ENCODE measurements at places on chromosomes 3 and 15. TPM values are rescaled to one million over a fixed set of nuclear protein-coding genes. Genes with fewer than 3 reads are reported as not detected.

The SENP2 gene
- 30.6 TPM for total RNA-seq

The EFCC1 gene
- 1.5 TPM for total RNA-seq

The SLTM gene
- total RNA-seq = 47.8 TPM

The IL5RA gene
- total RNA-seq = not detected

The GPR87 gene
- not detected for total RNA-seq

The AGBL1 gene
- not detected for total RNA-seq

The EAF2 gene
- total RNA-seq = 4.1 TPM

The CCNB2 gene
- 0.55 TPM for total RNA-seq

The MAGI1 gene
- 36.6 TPM for total RNA-seq

The STRIT1 gene
- total RNA-seq = 11.7 TPM

The ECT2 gene
- total RNA-seq = 4.8 TPM

The PODXL2 gene
- 1.7 TPM for total RNA-seq

DNA sequence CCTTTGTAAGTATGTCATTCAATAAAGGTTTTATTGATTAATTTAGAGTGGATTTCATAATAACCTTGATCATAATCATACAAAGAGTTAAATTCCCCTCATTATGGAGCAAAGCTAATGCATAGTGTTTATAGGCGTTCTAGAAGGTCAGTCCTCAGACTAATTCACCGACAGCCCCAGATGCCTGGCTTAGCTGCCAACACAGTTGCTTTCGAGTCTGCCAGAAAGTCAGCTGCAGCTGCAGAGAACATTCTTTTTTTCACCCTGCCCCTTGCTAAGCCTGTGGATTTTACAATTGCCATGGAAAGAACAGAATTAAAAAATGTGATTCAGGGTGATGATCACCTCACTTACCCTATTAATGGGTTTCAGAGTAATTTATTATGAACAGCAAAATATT lies 21.2 kb downstream of the CADM2 start:
- no peak overlapping the region for H3K4me3 ChIP-seq
- no peaks in the 10 kb centered on the region for H3K36me3 ChIP-seq
- H3K4me1 ChIP-seq = no peaks in the 10 kb centered on the region
- no peak for DNase-seq
- no peaks in the 10 kb centered on the region for H3K27me3 ChIP-seq

DNA sequence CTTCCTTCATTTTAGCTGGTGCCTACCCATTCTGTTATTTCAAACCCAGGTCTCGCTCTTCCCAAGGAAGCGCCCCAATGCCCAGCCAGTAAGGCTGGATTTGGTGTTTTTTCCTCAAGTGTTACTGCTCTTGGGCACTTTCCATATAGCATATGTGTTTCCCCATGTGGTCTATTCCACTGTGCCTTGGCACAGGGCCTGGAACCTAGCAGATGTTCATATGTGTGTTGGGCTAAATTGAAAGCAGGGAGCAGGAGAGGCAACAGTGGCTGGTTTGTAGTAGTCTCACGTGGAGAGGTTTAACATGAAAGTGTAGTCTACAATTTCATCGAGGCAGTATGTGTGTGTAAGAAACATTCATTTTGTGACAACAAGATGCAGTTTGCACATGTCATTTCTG lies 48.2 kb upstream of the TEX264 start:
- peaks cover 34% of the 10 kb centered on the region for H3K4me1 ChIP-seq
- peak overlapping the region; percentile 50 for H3K27ac ChIP-seq
- no peak overlapping the region for H3K4me3 ChIP-seq
- peak; percentile 23 for DNase-seq
- H3K36me3 ChIP-seq = peaks cover 6% of the 10 kb centered on the region
- H3K27me3 ChIP-seq = no peaks in the 10 kb centered on the region

- no peak overlapping the region for H3K27ac ChIP-seq
- no peaks in the 10 kb centered on the region for H3K4me1 ChIP-seq
- no peaks in the 10 kb centered on the region for H3K36me3 ChIP-seq
- DNase-seq = no peak
- no peaks in the 10 kb centered on the region for H3K27me3 ChIP-seq
- H3K4me3 ChIP-seq = no peak overlapping the region
Observed at GRCh38 chr3:114272271-114272670, 21.6 kb upstream of the TIGIT start.

DNA sequence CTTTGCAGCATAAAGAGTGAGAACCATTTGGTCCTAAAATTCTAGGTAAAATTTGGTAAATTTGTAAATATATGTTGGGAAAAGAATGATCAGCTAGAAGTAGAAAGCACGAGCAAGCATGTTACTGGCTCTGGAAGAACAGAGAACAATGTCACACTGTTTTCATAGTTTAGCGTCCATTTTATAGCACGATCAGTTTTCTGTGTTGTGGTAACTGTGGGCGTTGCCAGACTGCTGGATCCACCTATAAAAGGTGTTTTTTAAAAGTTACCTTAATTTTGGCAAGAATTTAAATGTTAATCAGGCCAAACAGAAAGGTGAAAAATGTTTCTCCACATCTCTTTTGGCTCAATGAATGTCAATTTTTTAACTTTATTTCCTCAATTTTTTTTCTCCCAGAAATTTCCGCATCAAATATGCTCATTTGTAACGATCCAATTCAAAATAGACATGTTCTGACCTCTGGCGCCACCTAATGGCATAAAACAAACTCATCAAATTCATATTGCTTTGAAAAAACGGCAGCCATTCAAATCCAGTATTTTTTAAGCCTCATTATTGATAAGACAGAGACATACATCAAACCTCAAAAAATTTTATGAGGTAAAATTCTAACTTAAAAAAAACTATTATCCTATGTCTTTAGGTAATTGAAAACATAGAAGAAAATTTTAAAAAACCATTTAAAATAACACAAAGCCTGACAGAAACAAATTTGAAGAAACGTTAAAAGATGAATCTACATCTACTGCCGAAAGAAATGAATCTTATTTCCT lies 5.5 kb upstream of the GP5 start:
- H3K4me3 ChIP-seq = no peak overlapping the region
- no peak overlapping the region for H3K27ac ChIP-seq
- peaks cover 27% of the 10 kb centered on the region for H3K36me3 ChIP-seq
- H3K27me3 ChIP-seq = peaks cover 8% of the 10 kb centered on the region

- no peak for DNase-seq
- no peaks in the 10 kb centered on the region for H3K4me1 ChIP-seq
- no peak overlapping the region for H3K4me3 ChIP-seq
- peaks cover 30% of the 10 kb centered on the region for H3K27me3 ChIP-seq
- H3K27ac ChIP-seq = no peak overlapping the region
- no peaks in the 10 kb centered on the region for H3K36me3 ChIP-seq
Observed at GRCh38 chr15:72387741-72388140, 10.4 kb upstream of the TMEM202 start.

DNA sequence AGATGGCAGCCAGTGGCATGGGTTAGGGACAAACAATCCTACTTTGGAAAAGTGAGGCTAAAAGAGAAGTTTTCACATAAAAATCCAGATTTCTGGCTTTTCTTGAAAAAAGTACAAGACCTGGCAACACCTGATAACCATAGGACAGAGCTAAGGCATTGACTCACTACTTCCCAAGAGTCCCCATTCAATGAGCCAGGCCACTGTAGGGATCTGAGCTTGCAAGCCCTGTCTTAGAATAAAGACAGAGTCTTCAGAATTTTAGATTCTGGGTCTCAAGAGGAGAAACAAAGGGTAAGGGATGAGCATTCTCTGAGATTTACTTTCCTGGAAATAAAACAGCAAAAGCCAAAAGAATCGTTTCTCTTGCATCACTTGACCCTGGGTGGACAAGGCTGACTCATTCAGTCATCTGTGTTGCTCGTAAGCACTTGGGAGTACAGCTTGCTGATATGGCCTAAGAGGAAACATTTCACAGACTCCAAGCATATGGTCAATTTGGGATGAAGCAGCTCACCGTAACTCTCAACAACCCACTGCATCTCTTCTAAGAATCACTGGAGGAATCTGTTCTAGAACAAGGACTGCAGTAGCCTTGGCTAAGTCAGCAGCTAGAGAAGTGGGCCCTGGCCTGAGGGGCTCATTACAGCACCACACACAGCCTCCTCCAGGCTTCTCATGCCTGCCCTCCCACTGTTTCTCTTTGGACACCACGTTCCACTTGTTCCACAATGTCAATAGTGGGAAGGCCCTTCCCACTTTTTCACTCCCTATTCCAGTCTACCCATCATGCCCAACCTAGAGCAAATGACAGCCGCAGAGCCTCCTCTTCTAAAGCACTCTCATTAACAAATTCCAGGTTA lies 86.2 kb downstream of the RFTN1 start:
- H3K27ac ChIP-seq = peak overlapping the region; percentile 78
- H3K27me3 ChIP-seq = no peaks in the 10 kb centered on the region
- no peak overlapping the region for H3K4me3 ChIP-seq
- H3K4me1 ChIP-seq = peaks cover 51% of the 10 kb centered on the region

DNA sequence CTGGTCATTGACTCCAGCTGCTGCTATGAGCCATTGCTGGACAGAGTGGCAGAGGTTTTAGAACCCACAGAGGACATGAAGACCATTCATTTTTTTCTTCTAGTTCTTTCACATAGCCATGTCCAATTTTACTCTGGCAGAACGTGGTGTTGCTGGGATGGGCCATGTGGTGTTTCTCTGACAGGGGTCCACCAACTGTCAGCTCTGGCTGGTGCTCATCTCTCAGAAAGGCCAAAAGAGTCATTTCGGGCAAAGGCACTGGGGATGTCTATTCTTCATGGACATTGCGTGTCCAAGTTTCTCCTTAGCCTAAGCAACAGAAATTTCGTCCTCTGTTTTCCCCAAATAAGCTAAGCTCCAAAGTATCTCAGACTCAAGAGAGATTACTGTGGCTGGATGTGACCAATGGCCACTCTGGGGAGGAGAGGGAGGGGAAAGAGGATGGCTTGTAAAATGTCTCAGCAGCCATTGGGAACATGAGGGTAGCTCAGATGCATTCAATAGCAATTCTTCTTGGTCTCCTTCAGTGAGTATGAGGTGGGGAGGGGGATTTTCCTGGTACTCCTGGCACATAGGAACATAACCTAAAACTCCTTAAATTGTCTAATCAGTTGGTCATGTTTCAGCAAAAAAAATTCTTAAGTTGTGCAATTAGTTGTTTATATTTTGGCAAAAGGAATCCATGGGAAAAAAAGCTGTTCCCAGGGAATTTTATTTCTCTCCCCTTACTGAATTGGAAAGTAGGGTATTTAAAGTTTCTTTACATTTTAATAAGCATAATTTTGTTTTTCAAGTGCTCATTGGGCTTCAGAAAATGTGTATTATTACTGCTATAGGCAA lies 131.6 kb upstream of the MITF start:
- H3K4me3 ChIP-seq = no peak overlapping the region
- no peaks in the 10 kb centered on the region for H3K36me3 ChIP-seq
- H3K27ac ChIP-seq = no peak overlapping the region
- H3K4me1 ChIP-seq = no peaks in the 10 kb centered on the region
- DNase-seq = no peak
- H3K27me3 ChIP-seq = no peaks in the 10 kb centered on the region

- H3K4me1 ChIP-seq = peaks cover 24% of the 10 kb centered on the region
- H3K27ac ChIP-seq = peak overlapping the region; percentile 77
- no peak for DNase-seq
- H3K27me3 ChIP-seq = no peaks in the 10 kb centered on the region
Observed at GRCh38 chr3:178170698-178171535, 365.3 kb upstream of the KCNMB2 start.

DNA sequence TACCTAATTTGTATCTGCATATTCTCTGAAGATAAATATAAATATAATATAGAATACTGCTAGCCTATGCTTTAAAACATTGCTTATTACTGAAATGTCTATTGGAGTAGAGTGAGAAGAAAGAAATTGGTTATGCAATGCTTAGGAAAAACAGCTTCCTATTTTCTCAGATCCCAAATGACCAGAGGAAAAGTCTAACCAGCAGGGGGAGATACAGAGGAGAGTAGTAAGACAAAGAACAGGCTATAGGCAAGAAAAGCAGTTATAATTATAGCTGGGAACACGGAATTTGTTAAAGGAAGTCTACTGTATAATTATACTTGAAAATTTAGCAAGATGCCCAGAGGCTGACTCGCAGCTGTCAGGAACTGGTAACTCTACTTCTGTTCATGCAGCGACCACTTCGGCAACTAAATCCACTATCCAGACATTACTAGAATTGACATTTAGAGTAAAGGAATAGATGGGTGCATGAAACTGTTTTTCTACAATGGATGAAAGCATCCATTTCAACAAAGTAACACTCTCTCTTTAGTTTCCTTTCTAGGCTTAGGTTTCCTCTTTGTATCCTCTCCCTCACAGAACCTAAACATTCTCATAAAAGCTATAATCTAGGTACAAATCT lies 97.2 kb downstream of the TBC1D5 start:
- H3K36me3 ChIP-seq = no peaks in the 10 kb centered on the region
- no peak for DNase-seq
- no peak overlapping the region for H3K27ac ChIP-seq

GRCh38 chr3:60746043-60746638 lies 505.1 kb downstream of the FHIT start:
- H3K27me3 ChIP-seq = no peaks in the 10 kb centered on the region
- no peak for DNase-seq
- H3K36me3 ChIP-seq = no peaks in the 10 kb centered on the region
- no peak overlapping the region for H3K27ac ChIP-seq
- H3K4me1 ChIP-seq = peaks cover 15% of the 10 kb centered on the region
- H3K4me3 ChIP-seq = no peak overlapping the region

GRCh38 chr3:71372241-71372768 lies 211.2 kb downstream of the FOXP1 start:
- no peaks in the 10 kb centered on the region for H3K36me3 ChIP-seq
- peaks cover 24% of the 10 kb centered on the region for H3K4me1 ChIP-seq
- no peak overlapping the region for H3K27ac ChIP-seq
- no peak for DNase-seq
- no peaks in the 10 kb centered on the region for H3K27me3 ChIP-seq

DNA sequence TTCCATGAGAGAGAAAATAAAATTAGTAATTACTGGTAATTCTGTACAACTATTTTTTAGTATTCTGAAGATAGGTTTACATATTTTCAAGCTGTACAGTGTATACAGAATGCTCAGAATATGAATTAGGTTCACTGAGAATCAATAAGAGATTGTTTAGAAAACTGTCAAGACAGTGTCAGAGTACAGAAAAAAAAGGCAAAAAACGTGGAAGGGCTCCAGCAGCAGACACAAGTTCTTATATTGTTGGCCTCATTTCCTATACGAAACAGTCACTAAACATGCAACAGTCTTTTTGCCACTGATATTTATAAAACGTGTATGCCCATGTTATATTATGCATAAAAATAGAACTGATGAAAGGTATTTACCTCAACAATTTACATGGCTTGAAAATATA lies 103.9 kb downstream of the ISL2 start:
- H3K4me3 ChIP-seq = no peak overlapping the region
- no peaks in the 10 kb centered on the region for H3K4me1 ChIP-seq
- no peaks in the 10 kb centered on the region for H3K27me3 ChIP-seq
- no peak overlapping the region for H3K27ac ChIP-seq
- H3K36me3 ChIP-seq = no peaks in the 10 kb centered on the region

- H3K36me3 ChIP-seq = no peaks in the 10 kb centered on the region
- no peak for DNase-seq
- H3K27me3 ChIP-seq = no peaks in the 10 kb centered on the region
- H3K4me3 ChIP-seq = peak overlapping the region; percentile 73
- peaks cover 12% of the 10 kb centered on the region for H3K4me1 ChIP-seq
Observed at GRCh38 chr3:27633224-27633545, 88.9 kb downstream of the EOMES start.

- no peak overlapping the region for H3K27ac ChIP-seq
- no peaks in the 10 kb centered on the region for H3K36me3 ChIP-seq
- H3K27me3 ChIP-seq = no peaks in the 10 kb centered on the region
- H3K4me1 ChIP-seq = no peaks in the 10 kb centered on the region
Observed at GRCh38 chr3:70281663-70282062, 30.8 kb downstream of the MDFIC2 start.

- H3K36me3 ChIP-seq = no peaks in the 10 kb centered on the region
- H3K27me3 ChIP-seq = no peaks in the 10 kb centered on the region
- no peak for DNase-seq
- H3K27ac ChIP-seq = no peak overlapping the region
Observed at GRCh38 chr3:31974471-31974870, 6.6 kb downstream of the OSBPL10 start.
